DMS79 treated with DMSO at 0.1 percent for 48 hours (cell line): ENCODE measurements at places on chromosomes 11 and 22.

DNA sequence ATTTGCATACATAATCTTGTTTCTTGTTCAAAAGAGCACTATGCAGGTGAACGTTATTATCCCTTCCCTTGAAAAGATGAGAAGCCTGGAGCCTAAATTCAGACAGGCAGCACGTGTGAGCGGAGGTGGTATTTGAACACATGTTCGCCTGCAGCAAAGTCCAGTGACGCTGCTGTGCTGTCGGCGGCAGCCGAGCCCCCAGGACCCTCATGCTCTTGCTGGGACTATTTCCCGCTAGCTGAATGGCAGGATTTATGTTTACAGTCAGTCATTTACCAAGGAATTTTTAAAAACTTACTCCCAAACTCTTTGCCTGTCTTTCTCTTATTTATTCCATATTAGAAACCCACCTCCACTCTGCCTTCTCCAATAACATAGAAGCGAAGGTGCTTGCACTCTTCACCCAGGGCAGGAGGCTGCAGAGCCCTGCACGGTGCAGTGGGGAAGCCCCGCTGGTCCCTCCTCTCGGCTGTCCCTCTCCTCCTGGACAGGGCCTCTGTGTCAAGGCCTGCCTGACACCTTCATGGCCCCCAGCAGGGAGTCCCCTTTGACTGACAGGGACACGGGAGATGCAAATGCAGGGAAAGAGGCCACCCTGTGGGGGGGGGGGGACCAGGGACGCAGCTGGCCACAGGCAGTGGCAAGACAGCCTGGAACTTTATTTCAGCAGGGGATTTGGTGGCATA, 528.5 kb upstream of the B3GAT1 start:
- no peak for DNase-seq

GRCh38 chr22:28743852-28744251, 2.0 kb downstream of the HSCB start:
- DNase-seq = no peak

- DNase-seq = no peak
Measured at GRCh38 chr11:6646071-6646470, 9.5 kb downstream of the DCHS1 start.

- DNase-seq = peak; percentile 34
Measured at GRCh38 chr22:22395245-22395644, 113.3 kb downstream of the ZNF280B start.

- DNase-seq = no peak
Measured at GRCh38 chr11:88861618-88862017, 204.2 kb downstream of the GRM5 start.

DNA sequence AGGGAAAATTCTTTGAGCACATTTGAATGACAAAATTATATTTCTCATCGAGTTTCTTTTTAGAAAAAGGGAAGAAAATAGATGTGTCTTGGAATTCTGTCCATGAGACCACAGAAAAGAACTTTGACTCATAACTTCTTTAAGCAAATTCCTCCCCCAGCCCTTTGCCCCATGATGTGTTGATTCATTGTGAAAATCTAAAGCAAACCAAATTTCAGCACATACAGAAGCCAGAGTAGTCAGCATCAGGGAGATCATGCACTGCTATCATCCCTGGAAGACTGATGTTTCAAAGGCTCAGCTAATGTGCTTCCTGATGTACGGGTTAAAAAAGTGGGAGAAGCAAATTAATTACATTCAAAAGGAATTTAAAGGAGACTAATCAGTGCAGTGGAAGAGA, 159.7 kb downstream of the FAT3 start:
- DNase-seq = no peak

DNA sequence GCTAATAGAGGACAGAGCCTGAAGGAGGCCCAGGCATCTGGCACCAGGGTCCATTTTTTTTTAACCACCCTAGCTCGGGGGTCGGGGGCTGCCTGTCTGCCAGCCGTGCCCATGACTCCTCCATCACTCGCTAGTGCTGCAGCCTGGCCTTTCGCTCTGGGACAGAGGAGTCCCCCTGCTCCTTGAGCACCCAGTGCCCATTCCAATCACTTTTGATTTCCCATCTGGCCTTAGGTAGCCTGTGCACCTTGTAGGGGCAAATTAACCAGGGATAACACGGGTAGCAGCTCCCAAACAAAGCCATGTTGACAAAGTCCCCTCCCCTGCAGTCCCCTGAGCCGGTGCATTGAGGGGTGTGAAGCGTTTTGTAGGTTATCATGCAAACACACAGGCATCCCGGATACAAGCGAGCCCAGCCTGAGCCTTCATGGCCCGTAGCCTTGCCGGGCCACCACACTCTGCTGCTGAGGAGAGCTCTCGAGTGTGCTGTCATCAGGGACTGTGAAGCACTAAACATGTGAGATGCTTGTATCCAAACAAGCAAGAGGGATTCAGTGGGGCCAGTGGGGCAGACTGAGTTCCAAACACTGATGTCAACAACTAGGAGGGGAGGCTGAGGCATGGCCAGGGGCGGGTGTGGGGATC, 208.7 kb downstream of the DSCAML1 start:
- DNase-seq = peak; percentile 89

DNA sequence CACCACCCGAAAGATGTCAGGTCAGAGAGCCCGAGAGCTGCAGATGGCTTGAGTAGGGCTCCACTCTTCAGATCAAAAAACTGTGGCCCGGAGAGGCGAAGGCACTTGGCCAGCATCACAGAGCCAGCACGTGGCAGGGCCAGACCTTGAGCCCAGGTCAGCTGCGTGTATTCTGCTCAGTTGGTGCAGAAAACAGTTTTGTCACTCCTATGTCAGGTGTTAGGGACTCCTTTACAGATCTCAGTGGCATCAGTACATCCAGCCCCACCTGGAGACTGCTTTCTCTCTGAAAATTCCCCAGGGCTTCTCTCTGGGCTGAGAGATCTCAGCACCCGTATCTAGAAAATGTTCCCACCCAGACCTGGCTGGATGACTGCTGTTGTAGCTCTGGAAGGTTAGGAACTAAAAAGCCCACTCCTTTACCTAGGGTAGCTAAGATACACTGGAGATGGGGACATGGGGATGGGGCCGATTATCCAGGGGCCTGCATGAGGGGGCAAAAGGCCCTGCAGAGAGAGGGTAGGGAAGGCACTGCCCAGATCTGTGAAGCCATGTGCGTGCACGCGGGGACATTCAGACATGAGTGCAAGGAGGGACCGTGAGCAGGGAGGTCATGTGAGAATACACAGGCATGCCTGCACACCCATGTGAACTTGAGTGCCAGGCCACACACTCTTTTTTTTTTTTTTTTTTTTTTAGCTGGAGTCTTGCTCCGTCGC, 3.4 kb downstream of the APOA1 start:
- no peak for DNase-seq

DNA sequence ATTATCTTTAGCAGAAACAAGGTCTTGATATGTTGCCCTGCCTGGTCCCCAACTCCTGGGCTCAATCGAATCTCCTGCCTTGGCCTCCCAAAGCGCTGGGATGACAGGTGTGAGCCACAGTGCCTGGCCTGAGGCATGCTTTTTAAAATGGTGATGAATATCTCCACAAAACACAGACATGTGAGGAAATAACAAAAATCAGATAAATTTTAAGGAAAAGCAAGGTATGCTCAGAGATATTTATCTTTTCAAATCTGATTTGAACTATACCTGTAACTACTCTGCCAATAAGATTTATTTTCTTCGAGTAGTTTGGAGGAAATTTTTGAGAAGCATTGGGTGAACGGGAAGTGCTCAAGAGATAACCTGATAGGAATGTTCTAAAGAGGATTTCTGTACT, 35.9 kb upstream of the MMP20 start:
- DNase-seq = no peak

- DNase-seq = no peak
Measured at GRCh38 chr22:38638728-38639127, 17.5 kb downstream of the FAM227A start.

GRCh38 chr11:12318791-12319438, 58.5 kb upstream of the PARVA start:
- peak; percentile 99 for DNase-seq

GRCh38 chr22:21020802-21021429, 6.0 kb downstream of the P2RX6 start:
- DNase-seq = no peak

DNA sequence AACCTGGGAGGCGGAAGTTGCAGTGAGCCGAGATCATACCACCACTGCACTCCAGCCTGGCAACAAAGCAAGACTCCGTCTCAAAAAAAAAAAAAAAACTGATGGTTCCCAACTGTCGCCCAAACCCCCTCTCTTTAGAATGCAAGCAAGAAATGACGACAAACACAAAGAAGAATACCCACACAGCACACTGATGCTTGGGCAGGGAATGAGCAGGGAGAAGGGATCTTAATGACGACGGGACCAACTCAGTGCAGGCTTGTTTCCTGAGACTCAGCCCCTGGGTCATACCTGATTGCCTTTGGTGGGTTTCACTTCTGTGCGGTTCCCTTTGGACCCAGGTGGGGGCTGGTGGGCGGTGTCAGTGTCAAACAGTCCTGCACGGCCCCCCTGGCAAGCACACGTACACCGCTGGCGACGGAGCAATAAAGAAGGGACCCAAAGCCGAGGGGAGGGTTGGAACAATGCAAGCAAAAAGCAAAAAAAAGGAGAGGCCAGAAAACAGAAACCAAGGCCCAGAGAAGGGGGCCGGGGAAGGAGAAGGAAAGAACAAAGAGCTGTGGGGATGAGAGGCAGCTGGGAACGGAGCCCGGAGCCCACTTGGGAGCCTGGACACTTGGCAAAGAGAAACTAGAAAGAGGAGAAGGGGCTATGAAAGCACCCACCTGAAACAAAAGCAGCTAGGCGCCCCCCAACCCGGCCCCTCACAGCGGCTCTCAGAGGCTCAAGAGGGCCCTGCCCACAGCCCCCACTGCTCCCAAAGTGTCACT, 99.6 kb downstream of the CELSR1 start:
- peak; percentile 53 for DNase-seq

- no peak for DNase-seq
Measured at GRCh38 chr11:96706761-96707160, 316.9 kb downstream of the JRKL start.

DNA sequence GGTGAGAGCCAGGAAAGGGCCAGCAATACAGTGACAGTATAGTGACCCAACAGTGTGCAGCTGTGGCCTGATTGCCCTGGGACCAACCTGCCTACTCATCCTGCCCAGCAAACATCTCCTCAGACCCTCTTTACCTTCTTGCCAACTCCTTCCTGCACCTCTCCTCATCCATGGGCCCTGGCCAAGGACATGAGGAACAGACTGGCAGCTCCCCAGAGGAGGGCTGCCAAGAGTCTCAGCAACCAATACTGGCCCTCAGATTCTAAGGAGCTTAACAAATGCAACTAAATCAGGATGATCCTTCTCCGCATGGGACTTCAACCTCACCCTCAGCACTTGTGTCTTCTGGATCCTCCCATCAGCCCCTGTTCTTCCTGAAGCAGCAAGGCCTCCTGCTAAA, 77.0 kb downstream of the RPL27A start:
- no peak for DNase-seq

- DNase-seq = no peak
Measured at GRCh38 chr11:65295001-65295400, 19.7 kb upstream of the CDC42EP2 start.

- no peak for DNase-seq
Measured at GRCh38 chr22:50148991-50149721, 21.4 kb upstream of the PANX2 start.

- no peak for DNase-seq
Measured at GRCh38 chr22:31789803-31790202, 36.0 kb downstream of the DEPDC5 start.

DNA sequence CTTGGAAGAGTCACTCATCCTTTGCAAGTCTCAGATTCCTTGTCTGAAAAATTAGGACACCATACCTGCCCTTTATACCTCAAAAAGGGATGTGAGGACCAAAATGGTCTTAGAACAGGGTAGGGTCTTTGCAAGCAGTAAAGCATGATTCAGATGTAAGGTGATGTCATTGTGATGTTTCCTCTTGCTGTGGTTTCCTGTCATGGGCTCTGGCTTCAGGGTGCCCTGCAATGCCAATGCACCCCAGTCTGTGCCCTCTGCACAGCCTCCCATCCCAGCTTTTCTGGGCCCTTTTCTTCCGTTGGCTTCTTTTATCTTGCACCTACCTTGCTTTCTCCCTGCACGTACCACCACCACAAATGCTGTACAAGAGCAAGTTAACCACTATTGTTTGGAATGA, 87.8 kb upstream of the NNMT start:
- no peak for DNase-seq

DNA sequence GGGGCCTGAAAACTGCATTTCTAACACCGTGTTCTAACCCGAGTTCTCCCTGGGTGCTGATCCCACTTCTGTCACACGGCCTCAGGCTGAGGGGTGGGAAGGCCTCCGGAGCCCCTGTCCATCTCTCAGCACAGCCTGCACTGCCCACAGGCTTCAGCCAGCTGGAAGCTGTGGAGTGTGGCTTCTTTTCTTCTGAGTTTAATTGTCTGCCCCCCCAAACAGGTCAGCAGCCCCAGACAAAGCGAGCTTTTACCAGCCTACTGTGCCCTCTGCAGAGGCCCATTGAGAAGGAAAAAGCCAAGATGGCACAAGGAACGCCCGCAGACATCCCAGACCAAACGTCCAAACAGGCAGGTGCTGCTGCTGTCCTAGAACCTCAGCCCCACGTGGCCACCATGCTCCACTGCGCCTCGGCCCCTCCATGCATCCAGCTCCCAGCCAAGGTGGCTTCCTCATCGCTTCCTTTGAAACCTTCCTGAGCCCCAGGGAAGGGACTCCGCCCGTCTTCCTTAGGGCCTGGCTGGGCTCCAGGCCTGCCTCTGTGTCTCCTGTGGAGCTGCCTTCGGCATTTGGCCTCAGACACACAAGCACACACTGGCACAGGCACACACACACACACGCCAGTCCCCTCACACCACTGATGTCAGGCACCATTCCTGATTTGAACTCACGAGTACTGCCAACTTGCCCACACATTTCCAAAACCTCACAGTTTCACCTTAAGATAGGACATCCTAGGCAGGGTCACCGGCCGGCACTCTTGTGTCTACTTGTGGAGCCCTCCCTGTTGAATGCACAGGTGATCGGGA, 1.7 kb downstream of the MOB2 start:
- DNase-seq = no peak

- no peak for DNase-seq
Measured at GRCh38 chr11:11748706-11749365, 92.9 kb upstream of the USP47 start.

GRCh38 chr22:35538801-35539321, 1.8 kb upstream of the RASD2 start:
- no peak for DNase-seq

DNA sequence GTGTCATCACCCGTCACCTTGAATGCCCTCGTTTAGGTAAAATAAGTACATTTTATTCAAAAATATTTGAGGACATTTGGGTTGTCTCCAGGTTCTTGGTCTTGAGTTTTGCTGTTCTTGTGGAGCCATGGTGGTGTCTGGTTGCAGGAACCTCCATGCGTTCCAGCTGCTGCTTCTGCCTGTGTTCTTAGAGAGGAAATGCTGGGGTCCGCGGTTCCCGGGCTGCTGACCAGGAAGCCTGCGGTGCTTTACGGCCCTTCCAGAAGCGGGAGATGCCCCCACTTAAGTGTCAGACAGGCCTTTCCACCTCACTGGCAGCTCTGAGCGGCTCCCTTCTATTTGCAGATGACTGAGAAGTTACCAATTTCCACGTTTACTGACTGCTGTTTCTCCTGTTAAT, 66.8 kb downstream of the LRP5 start:
- DNase-seq = no peak
